ENCODE measurements at places on chromosomes 7 and 10.

- no peak for DNase-seq
These were observed 97.2 kb upstream of the GNA12 start for GRCh38 chr7:2941216-2941859.

DNA sequence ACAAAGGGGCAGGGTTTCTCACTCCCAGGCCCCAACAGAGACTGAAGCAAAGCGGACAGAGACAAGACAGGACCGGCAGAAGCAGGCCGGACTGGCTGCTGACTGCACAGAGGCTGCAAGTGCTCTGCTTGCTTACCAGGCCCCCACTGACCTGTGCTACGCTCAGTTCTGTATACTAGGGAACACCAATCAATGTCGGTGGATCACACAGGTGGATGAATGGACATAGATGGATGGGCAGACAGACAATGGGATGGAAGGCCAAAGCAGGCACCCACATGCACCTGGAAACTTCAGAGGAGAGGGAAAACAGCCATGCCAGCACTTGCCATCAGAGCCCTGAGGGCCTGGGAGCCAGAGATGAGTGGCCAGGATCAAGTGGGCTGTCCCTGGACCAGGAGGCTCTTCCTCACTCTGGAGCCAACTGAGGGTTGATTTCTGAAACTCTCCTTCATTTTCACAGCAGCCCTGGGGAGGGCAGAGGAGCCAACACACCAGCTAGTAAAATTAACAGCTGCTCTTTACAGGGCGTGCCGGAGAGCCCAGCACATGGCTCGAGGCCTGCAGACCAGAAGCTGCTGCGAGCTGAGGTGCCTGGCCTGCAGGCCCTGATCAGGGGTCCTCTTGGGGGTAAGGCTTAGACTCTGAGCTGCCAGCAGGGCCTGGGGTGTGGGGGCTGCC lies 243.6 kb downstream of the KCNMA1 start:
- no peak for DNase-seq

GRCh38 chr10:82888809-82889455 lies 1013.9 kb downstream of the NRG3 start:
- no peak for DNase-seq

DNA sequence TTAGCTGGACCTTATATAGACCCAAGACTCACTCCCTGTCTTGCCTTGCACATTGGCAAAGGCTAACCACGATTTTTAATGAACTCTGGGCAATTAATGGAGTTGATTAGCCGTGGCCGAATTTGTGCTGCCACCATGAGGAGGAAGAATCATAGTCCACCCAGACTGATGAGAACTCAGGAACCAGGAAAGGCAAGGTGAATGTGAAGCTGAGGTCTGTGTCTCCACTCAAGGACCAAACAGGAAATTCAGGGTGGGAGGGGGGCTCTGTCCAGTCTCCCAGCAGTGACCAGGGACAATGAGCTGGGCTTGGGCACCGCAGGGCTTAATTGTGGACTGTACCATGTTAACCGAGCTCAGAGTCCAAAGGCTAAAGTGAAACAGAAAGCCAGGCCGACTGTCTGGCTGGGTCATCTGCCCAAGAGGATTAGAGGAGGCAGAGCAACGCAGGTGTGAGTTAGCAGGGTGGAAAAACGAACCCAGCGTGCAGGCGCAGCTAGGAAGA lies 127.0 kb upstream of the JCAD start:
- DNase-seq: no peak

DNA sequence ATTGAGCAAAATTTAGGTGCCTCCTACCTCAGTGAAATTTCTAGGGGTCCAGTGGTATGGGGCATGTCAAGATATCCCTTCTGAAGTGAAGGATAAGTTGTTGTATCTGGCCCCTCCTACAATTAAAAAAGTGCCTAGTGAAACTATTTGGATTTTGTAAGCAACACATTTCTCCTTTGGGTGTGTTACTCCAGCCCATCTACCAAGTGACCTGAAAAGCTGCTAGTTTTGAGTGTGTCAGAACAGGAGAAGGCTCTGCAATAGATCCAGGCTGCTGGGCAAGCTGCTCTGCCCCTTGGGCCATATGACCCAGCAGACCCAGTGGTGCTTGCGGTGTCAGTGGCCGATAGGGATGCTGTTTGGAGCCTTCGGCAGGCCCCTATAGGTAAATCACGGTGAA lies 46.0 kb downstream of the PTPRE start:
- no peak for DNase-seq

GRCh38 chr7:13414181-13414580 lies 575.3 kb downstream of the ETV1 start:
- DNase-seq: no peak

DNA sequence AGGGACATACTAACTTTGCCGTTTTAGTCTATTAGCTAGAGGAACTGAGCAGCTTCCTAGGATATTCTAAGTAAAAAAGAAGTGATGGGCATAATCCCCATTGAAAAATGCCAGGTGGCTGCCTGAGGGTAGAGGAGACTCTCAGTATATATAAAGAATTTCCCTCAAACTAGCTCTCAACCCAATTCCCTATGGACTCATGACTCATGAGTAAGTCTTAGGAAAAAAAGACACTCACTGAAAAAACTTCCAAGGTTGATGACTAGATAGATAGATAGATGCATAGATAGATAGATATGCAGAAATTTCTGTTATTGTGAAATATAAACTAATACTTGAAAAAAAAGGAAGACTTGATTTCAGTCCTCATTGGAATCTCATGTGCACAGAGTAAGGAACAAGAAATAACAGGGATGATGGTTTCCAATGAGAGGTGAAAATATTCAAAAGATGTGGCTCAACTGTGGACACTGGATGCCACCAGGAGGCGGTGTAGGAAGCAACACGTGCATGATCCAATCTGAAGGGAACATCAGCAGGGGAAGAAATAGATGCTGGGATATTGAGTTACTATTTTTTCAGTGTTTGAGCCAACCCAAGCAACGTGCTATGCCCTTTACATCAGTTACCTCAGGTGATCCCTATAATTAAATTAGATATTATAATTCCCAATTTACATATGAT lies 711.0 kb upstream of the LRRTM3 start:
- no peak for DNase-seq

GRCh38 chr10:24723386-24723787 lies 300 bp downstream of the ARHGAP21 start:
- peak; percentile 8 for DNase-seq

DNA sequence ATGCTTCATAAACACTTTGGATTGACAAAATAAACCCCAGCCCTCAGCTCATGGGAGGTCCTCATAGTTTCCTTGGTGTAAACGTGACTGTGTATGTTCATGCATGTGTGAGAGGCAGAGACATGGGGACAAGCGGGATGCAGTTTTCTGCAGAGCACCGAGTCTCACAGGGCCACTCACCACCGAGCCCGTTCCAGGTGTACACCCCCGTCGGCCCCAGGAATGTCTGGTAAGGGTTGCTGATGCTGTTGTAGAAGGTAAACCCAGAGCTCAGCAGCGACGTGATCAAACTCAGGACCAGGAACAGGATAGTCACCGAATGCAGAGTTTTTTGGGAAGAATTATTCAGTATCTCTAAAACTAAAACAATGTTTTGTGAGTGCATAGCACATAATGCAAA lies 9.2 kb downstream of the CLRN3 start:
- no peak for DNase-seq

DNA sequence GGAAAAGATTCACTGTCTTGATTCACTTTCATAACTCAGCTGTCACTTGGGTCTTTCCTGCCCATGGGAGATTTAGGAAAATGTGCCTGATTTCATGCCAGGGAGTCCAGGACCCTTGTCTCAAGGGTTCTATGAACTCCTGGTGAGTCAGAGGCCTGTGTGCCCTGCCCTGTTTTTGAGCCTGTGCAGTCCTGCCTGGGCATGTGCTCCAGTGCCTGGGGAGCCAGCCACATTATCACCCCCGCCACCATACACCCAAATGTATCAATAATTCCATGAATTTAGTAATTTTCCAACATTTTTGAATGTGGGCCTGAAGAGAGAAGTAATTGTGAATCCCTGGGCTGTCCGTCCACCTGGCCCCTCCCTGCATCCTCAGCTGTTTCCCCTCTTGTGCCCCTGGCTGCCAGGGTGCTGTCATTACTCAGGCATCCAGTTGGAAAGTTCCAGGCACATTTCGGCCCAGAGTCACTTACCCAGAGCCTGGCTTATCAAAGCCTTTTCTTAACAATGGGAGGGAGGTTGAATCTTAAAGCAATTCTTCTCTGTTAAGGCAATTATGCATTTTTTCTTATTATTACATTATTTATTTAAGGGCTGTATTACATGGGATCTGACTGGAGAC lies 287.8 kb upstream of the CDC14C start:
- DNase-seq: no peak

- no peak for DNase-seq
These were observed 433.9 kb downstream of the SORCS3 start for GRCh38 chr10:105075031-105075430.

GRCh38 chr10:113689057-113689456 lies 9.3 kb downstream of the CASP7 start:
- DNase-seq: no peak

GRCh38 chr10:86387178-86387794 lies 20.7 kb upstream of the GRID1 start:
- DNase-seq: no peak

- no peak for DNase-seq
These were observed 631.0 kb upstream of the ANKRD30A start for GRCh38 chr10:36494371-36494770.

- DNase-seq: no peak
These were observed 25.1 kb upstream of the GPR37 start for GRCh38 chr7:124790645-124791044.

DNA sequence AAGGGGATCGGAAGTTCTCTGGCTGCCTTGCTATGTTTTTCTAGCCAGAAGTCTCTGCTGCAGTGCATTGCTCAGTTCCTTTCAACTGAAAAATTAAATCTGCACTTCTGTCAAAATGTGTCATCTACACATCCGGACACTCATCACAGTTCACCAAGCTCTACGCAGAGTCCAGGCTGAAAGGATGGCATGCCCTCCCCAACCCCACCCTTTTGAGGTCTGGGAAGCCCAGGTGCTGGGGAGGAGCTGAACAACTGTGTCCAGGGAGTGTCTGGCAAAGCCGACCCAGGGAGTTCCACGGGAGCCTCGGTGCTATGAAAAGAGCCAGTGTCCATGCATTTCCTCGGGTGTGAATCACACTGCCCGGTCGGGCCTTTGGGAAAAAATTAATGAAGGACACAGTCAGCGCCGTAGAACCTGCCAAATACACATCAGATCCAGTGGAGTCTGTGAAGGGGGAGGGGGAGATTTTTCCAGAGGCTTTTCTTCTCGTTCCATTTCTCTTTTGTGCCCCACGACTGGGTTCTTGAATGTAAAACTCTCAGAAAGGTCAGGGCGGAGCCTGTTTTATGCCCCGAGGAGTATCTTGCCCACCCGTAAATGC lies 757 bp upstream of the PALS2 start:
- no peak for DNase-seq

GRCh38 chr10:11145495-11145855 lies 127.8 kb downstream of the CELF2 start:
- peak; percentile 47 for DNase-seq

DNA sequence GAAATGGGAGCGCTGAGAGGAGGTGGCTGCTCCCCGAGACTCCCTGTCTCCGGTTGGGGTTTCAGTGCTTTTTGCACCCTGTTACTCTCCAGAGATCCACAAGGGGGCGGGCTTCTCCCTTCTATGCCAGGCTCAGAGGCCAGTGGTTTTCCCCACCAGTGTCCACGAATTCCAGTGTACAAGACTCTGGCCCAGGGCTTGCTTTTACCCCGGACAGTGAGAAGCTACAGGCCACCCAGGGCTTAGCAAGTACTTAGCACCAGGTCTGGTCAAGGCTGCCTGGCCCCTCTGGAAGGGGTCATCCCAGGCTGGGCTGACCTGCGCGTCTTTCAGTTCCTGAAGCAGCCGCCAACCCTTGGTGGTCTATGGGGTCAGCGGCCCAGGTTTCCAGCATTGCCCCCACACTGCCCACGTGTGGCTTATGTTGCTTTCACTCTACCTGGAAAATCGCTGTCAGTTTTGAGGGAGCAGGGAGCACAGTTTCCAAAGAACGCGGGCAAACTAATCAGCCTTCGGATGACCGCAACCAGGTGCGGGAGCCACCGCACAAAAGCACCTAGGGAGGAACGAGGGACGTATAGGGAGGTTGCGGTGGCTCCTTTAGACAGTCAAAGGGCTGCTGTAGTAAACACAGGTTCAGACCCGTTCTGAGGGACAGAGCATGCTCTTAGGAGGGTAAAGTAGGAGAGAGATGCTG lies 6.8 kb downstream of the CYP26A1 start:
- peak; percentile 17 for DNase-seq

DNA sequence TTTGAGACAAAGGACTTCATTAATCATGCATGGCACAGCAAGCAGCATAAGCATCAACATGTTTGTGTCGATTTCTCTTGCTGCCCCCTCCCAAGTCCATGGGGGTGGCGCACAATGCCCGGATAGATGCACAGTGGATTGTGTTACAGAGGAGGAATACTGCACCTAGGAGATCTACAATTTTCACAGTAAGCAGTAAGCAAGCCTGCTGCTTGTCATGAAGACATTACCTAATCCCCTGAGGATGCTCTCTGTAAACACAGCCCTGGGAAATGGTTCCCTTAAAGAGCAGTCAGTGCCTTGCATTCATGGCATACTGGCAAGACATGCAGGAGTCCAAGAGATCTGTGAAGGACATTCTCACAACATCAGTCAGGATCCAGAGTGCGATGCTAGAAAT lies 137.7 kb downstream of the ETV1 start:
- no peak for DNase-seq

DNA sequence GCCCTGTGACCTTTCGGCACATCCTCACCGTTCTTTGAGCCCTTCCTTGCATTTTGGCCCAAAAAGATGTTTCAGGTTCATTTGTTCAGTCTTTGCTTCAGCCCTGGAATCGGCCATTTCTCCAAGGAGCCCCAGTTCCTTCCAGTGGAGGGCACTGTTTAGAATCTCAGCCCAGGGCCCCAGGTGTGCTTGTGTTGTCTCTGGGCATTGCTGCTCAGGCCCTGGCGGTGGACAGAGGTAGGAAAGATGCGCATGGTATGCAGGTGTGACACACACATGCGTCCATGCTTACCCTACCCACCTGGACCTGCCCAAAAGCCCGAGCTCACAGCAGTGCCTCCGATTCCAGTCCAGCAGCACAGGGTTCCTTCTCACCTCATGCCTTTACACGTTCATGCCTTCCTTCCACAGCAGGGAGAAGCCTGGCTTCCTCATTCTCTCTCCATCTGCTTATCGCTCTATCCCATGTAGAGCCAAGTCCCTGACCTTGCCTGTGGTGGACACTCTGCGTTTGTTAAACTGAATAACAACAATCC lies 70.6 kb downstream of the LHPP start:
- DNase-seq: no peak

- DNase-seq: no peak
These were observed 4.3 kb downstream of the AOC1 start for GRCh38 chr7:150856303-150857275.

- DNase-seq: no peak
These were observed 36.1 kb downstream of the KCTD7 start for GRCh38 chr7:66664590-66665293.

- DNase-seq: no peak
These were observed 67.8 kb downstream of the NAMPT start for GRCh38 chr7:106216923-106217542.

GRCh38 chr10:50044941-50045664 lies 22.7 kb upstream of the WASHC2A start:
- no peak for DNase-seq
